ENCODE measurements at places on chromosomes 2 and 18. TPM values are rescaled to one million over a fixed set of nuclear protein-coding genes. Genes with fewer than 3 reads are reported as not detected.

The IL1RN gene
- 594 TPM for total RNA-seq

The ACVR1C gene
- total RNA-seq = not detected

The TDRD15 gene
- total RNA-seq = not detected

The SOX11 gene
- not detected for total RNA-seq

The TUBA4B gene
- total RNA-seq = not detected

The KRTCAP3 gene
- 9.8 TPM for total RNA-seq

The PKDCC gene
- 0.53 TPM for total RNA-seq

The EML6 gene
- 4.4 TPM for total RNA-seq

The WDCP gene
- total RNA-seq = 4.9 TPM

The PLGLB1 gene
- 4.9 TPM for total RNA-seq

The ALPI gene
- not detected for total RNA-seq

The VWC2L gene
- total RNA-seq = not detected

The FKBP1B gene
- 4.5 TPM for total RNA-seq

The LRRC30 gene
- total RNA-seq = not detected

- no peak overlapping the region for H3K4me3 ChIP-seq
- H3K4me1 ChIP-seq = no peaks in the 10 kb centered on the region
- no peaks in the 10 kb centered on the region for H3K36me3 ChIP-seq
- H3K27me3 ChIP-seq = no peaks in the 10 kb centered on the region
- H3K27ac ChIP-seq = no peak overlapping the region
Measured at GRCh38 chr2:127039387-127040031, 67.4 kb downstream of the BIN1 start.

DNA sequence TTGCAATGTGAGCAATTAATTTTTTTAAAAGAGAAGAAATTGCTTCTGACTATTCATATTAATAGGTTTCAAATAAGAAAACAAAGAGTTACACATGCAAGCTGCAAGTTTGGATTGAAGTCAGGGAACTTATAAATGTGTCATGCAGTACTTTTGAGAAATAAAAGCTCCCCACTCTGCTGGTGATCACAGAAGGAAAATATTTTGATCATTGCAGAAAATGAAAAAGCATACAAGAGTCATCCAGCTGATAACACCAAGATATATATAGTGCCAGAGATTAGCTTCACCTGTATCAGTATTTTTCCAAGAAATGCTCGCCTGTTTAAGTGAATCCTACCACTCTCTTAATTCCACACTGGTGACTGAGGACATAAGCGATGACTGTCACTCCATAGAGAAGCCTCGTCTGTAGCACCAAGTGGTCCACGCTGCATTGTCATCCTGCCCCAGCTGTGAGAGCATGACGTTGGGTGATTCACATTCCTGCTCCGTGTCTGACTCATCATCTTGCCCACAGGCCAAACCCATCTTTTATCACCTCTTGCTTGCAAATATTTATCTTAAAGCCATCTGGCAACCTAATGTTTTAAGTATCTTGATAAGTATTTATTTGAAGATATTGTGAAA is 178.0 kb downstream of the ASXL3 start:
- no peak overlapping the region for H3K4me3 ChIP-seq
- no peak overlapping the region for H3K27ac ChIP-seq
- DNase-seq = no peak
- H3K36me3 ChIP-seq = no peaks in the 10 kb centered on the region

GRCh38 chr2:202780514-202781021 is 91.0 kb downstream of the ICA1L start:
- H3K36me3 ChIP-seq = no peaks in the 10 kb centered on the region
- H3K4me1 ChIP-seq = no peaks in the 10 kb centered on the region
- no peak overlapping the region for H3K4me3 ChIP-seq
- peak overlapping the region; percentile 18 for H3K27ac ChIP-seq
- no peaks in the 10 kb centered on the region for H3K27me3 ChIP-seq

GRCh38 chr18:56321470-56321869 is 316.9 kb downstream of the TXNL1 start:
- H3K27me3 ChIP-seq = no peaks in the 10 kb centered on the region
- H3K36me3 ChIP-seq = no peaks in the 10 kb centered on the region
- no peak overlapping the region for H3K4me3 ChIP-seq
- no peak overlapping the region for H3K27ac ChIP-seq

DNA sequence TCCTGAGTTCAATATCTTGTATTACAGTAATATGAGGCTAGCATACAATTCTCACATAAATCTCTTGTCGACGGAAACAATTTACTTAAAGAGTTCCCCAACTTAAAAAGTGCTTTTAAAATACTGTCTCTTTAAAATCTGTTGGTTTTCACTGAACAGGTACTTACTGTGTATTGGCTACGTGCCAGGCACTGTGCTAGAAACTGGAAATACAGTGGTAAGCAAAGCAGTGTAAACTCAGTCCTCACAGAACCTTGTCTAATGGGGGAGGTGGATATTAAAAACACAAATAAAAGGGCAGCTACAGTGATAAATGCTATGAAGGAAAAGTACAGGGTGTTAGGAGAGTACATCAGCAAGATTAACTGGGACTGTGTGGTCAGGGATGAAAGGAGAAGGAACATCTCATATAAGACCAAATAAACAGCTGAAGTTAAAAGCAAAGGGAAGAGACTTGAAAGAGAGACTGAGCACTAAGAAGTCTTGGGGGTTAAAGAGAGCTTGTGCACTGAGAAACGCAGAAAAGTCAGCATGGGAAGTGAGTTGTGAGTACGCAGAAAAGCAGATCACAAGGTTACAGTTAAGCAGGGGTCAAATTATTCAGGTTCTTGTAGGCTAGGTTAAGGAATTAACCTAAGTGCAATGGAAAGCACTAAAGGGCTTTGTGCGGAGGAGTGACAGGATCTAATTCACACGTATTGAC is 52.5 kb downstream of the USP40 start:
- H3K4me1 ChIP-seq = no peaks in the 10 kb centered on the region
- no peak for DNase-seq

DNA sequence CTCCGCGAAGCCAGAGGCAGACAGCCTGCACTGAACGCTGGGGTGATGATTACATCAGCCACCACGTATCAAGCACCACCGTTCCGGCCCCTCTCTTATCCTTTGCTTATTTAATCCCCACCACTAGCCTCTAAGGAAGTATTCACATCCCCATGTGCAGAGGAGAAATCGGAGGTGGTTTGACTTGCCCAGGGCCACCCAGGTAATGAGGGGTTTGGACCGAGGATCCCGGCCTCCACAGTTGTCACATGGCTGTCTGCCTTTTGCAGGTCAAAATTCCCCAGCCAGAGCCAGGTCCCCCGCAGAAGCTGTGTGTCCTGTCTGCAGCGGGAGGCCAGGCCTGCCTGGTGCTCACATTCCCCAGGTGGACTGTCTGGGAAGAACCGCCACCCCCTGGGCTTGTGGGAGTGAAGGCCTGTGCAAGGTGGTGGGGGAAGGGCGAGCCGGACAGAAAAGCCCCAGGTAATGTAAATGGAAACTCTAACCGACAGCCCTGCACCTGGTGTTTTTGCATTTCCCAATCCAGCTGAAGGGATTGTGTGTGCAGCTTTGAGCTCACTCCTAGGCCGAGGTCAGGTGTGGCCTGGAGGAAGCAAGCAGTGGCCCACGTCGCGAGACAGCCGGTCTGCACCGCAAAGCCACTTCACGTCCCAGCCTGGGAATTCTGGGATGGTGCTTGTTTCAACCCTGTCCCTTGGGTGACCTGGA is 108.5 kb upstream of the ID2 start:
- no peak overlapping the region for H3K4me3 ChIP-seq
- no peaks in the 10 kb centered on the region for H3K27me3 ChIP-seq
- DNase-seq = no peak
- H3K4me1 ChIP-seq = peaks cover 7% of the 10 kb centered on the region

GRCh38 chr2:197096649-197097048 is 170.1 kb upstream of the PGAP1 start:
- DNase-seq = no peak
- H3K27me3 ChIP-seq = no peaks in the 10 kb centered on the region
- no peaks in the 10 kb centered on the region for H3K4me1 ChIP-seq
- H3K27ac ChIP-seq = no peak overlapping the region
- no peaks in the 10 kb centered on the region for H3K36me3 ChIP-seq
- H3K4me3 ChIP-seq = no peak overlapping the region

DNA sequence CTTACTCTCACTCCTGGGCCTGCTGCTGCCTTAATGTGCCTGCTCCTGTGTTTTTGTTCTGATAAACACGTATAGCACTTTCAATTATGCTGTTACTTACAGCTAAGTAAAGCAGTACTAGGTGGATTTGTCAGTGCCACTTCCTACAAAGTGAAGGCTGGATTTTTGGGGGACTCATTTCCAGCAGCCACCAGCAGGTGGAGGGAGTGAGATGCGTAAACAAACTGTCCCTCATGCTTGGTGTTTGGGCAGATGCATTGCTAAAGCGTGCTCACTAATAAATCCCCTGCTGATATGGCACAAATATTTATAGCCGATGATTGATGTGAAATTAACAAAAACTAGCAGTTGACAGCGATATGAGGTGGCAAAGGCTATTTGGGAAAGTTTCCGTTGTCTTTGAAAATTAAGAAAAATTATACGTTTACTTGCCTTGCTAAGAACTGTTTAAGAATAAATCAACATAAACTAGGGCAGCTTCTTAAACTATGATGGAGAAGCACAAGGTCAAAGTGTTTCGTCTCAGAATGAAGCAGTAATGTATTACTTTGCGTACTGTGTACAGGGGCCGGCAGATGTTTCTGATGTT is 101.7 kb downstream of the AGAP1 start:
- no peak overlapping the region for H3K27ac ChIP-seq
- H3K4me1 ChIP-seq = peaks cover 12% of the 10 kb centered on the region
- no peak overlapping the region for H3K4me3 ChIP-seq
- DNase-seq = no peak
- no peaks in the 10 kb centered on the region for H3K27me3 ChIP-seq
- H3K36me3 ChIP-seq = no peaks in the 10 kb centered on the region

- peak within 1 kb of the TSS; percentile 96 for H3K4me3 ChIP-seq
- H3K4me1 ChIP-seq = peaks cover 14% of the 10 kb centered on the region
- peak; percentile 1 for DNase-seq
- H3K27ac ChIP-seq = peak within 1 kb of the TSS; percentile 92
- H3K36me3 ChIP-seq = peaks cover 6% of the 10 kb centered on the region
Measured at GRCh38 chr2:26346454-26347053, at the start of gene ADGRF3. Gene ADGRF3 (minus strand): TSS chr2:26346789. CDS start chr2:26346234, 555 bp downstream.

DNA sequence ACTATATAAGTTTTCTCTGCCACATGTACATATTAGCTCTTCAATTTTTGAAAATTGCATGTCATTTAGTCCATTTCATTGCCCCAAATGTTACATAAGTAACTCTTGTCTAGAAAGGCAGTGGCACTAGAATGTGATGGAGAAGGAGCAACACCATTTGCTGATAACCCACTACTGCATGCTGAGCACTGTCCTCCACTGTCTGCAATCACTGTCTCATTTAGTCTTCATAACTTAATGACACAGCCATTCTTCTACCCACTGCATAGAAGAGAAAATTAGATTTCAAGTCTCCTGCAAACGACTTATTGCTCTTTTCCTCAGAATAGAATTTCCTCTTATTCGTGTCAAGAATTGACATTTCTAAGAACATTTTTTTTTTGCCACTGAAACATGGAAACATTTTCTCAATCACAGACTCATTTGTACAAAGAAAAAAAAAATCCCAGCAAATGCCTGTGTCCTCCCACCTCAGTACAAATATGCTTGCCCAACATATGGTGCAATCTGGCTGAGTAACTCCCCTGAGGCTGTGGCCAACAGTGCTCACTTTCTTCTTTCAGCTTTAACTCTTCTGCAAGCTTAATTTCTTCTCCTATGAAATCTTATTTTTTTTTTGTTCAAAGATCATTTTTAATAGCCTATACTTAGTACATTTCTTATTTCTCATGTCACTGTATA is 768.6 kb upstream of the HS6ST1 start:
- H3K27me3 ChIP-seq = no peaks in the 10 kb centered on the region
- H3K36me3 ChIP-seq = no peaks in the 10 kb centered on the region

- H3K36me3 ChIP-seq = no peaks in the 10 kb centered on the region
- no peak for DNase-seq
- H3K27me3 ChIP-seq = no peaks in the 10 kb centered on the region
- no peak overlapping the region for H3K27ac ChIP-seq
Measured at GRCh38 chr2:180366481-180366880, 359.4 kb upstream of the CWC22 start.

- H3K27ac ChIP-seq = no peak overlapping the region
- H3K4me1 ChIP-seq = no peaks in the 10 kb centered on the region
- DNase-seq = no peak
- H3K4me3 ChIP-seq = no peak overlapping the region
Measured at GRCh38 chr2:175205523-175205922, 24.0 kb upstream of the ATP5MC3 start.

DNA sequence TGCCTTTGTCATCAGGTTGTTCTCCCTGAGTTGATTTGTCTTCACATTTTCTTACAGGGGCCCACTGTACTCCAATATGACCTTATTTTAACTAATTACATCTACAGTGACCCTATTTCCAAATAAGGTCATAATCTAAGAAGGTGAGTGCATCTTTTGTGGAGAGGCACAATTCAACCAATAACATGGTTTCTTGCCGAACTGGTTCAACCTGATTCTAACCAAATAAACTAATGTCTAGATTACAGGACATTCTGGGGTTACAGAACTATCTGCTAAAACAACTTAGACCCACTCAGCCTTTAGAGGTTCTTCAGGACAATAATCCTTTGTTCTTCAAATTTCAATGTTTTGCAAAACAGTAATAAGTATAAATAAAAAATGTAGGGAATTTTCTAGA is 496.5 kb upstream of the SOX11 start:
- no peaks in the 10 kb centered on the region for H3K27me3 ChIP-seq
- DNase-seq = no peak
- H3K4me3 ChIP-seq = no peak overlapping the region
- no peaks in the 10 kb centered on the region for H3K36me3 ChIP-seq

DNA sequence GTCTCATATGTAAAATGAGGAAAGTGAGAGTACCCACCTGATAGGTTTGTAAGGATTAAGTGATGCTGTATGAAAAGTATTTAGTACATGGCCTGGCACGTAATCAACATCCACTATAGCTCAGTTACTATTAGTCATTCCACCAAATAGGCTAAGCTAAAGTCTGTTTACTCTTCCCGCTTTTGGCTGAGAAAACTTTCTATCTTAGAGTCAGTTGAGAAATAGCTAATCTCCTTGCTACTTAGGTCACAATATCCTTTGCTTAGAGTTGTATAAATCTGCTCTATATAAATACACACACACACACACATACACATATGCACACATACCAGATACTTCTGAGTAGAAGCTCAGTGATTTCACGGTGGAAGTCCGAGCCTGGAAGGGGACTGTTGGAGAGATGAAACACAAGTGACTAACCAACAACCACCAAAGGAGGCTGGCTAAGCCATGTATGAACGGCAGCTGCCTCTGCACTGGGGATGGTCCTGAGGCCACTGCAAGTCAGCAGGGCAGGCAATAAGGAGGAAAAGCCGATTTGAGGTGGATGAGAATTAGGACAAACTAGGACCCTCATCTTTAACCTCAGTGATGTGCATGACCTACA is 104.6 kb upstream of the EPHA4 start:
- no peak for DNase-seq
- H3K27ac ChIP-seq = no peak overlapping the region
- H3K36me3 ChIP-seq = no peaks in the 10 kb centered on the region
- no peaks in the 10 kb centered on the region for H3K4me1 ChIP-seq

DNA sequence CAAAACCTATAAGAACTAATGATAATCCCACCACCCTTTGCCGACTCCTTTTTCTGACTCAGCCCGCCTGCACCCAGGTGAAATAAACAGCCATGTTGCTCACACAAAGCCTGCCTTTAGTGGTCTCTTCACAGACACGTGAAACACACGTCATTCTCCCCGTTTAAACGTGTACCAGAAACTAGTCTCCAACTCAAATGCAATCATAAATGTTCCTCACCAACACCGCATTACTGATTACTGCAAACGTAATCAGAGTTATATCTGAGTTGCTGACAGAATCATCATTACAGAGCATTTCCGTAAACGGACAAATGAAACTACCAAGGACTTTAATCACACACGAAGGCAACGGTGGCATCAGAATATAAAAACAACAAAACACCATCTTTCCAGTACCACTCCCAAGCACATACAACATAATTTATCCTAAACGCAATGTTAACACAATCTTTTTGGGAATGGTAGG is 1.9 kb downstream of the CLK1 start:
- peaks cover 75% of the 10 kb centered on the region for H3K4me1 ChIP-seq
- peak overlapping the region; percentile 99 for H3K27ac ChIP-seq
- H3K36me3 ChIP-seq = peaks cover 39% of the 10 kb centered on the region
- no peaks in the 10 kb centered on the region for H3K27me3 ChIP-seq

Data from esophagus squamous epithelium (tissue), 5 donors.